ENCODE measurements at places on chromosomes 1 and 21. TPM values are rescaled to one million over a fixed set of nuclear protein-coding genes. Genes with fewer than 3 reads are reported as not detected.

- no peaks in the 10 kb centered on the region for H3K27me3 ChIP-seq
- no peak overlapping the region for H3K4me3 ChIP-seq
- no peaks in the 10 kb centered on the region for H3K36me3 ChIP-seq
- no peak overlapping the region for H3K27ac ChIP-seq
- DNase-seq: no peak
These were observed 388.0 kb downstream of the PLPP3 start for GRCh38 chr1:56191369-56191768.

DNA sequence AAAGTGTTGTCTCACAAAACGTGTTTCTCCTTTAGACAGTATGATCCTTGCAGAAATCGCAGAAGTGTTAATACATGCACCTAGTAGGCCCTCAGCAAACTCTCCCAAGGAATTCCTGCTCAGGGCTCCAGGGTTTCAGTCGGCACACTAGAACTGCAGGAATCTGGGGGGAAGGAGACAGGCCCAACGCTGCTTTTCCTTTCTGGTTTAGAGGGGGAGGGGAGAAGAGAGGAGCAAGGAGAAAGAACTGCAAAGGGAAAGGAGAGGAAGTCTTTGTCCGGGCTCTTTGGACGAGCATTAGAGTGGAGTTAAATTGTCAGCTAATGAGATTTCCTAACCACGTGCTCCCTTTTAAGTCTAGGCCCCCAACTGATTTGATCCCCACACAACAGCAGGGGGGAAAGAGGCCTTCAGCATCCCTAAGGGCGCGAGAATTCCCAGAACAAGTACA is 103.7 kb upstream of the SOD1 start:
- no peak overlapping the region for H3K4me3 ChIP-seq
- DNase-seq: no peak
- no peaks in the 10 kb centered on the region for H3K36me3 ChIP-seq
- H3K4me1 ChIP-seq: no peaks in the 10 kb centered on the region
- no peak overlapping the region for H3K27ac ChIP-seq
- peaks cover 7% of the 10 kb centered on the region for H3K27me3 ChIP-seq

GRCh38 chr1:10694633-10695627 is 101.5 kb downstream of the CASZ1 start:
- DNase-seq: peak; percentile 93
- no peaks in the 10 kb centered on the region for H3K27me3 ChIP-seq
- H3K36me3 ChIP-seq: no peaks in the 10 kb centered on the region
- H3K4me3 ChIP-seq: no peak overlapping the region

Gene KRTAP19-2
- total RNA-seq: not detected

All from thyroid gland (tissue), 4 donors.